ENCODE measurements at places on chromosomes 6 and 20.

GRCh38 chr6:111978532-111979149, 75.3 kb upstream of the CCN6 start:
- no peak for DNase-seq

DNA sequence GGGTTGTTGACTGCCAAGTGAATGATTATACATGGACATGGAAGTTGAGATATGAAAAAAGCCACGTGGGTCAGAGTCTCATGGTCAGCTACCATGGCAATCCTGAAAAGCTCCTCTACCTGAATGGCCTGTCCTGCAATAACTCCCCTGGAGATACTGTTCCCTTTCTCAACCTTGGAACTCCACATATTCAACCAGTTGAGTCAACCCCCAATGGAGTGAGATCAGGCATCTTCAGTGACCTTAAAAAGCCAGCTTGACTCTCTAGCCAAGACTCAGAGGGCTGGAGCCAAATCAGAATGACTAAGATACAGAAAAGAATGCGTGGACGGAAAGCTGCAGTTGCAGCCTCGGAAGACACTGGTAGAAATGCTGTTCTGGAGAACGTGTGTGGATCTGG, 341.3 kb downstream of the FOXA2 start:
- no peak for DNase-seq

DNA sequence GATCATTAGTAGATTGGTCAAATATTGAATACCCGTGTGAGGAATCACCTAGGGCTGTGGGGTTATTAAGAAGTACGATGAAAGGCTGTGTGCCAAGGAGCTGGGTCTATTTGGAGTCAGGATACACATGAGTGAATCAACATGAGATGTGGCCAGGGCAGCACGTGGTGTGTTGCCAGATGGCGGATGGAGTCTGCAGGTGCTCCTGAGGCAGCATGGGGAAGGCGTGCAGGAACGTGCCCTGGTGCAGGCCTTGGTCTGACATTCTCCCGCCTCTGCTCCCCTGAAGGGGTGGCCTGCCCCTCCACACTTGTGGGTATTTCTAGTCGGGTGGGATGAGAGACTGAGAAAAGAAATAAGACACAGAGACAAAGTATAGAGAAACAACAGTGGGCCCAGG, 39.0 kb upstream of the SLC22A1 start:
- no peak for DNase-seq

- DNase-seq: no peak
Measured at GRCh38 chr6:9208966-9209365, 773.6 kb upstream of the SLC35B3 start.

- no peak for DNase-seq
Measured at GRCh38 chr20:40688129-40689099, 622 bp downstream of the MAFB start.

- no peak for DNase-seq
Measured at GRCh38 chr20:9478771-9479170, 35.6 kb upstream of the LAMP5 start.

DNA sequence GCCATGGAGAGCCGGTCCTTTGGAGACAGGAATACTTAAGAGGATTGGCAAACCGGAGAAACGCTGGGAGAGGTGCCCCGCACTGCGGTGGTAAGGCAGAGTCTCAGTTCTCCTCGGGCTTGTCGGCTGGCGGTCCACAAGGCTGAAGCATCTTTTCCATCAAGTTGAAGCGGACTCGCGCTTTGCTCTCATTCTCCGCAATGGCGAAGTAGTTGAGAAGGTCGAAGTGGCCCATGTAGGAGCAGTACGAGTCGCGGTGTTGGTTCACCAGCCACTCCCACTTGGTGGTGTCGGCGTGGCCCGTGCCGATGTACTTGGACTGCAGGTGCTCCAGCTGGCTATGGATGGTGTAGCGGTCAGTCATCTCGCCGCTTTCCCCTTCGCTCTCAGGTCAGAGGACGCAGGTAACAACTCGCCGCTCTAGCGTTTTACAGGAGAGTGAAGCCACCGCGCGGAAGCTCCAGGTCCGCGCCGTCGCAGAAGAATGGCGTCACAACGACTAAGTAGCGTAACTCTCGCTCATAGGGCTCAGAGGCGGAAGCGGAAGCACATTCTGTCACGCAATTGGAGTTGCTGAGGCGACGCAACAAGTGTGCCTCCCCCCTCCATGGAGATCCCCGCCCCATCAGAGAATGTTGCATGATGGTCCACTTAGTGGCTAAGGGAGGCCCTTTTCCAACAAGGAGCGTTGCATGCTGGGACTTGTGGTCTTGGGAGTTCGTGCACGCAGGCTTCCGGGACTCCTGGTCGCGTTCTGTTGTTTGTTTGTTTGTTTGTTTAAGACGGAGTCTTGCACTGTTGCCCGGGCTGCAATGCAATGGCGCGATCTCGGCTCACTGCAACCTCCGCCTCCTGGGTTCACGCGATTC, at the start of gene SF3B5:
SF3B5 (minus strand) TSS at position 440 of the 869 bp plus-strand sequence; CDS start at position 364, 76 bp downstream.
- peak; percentile 99 for DNase-seq

- no peak for DNase-seq
Measured at GRCh38 chr6:40912158-40912946, 126.7 kb downstream of the UNC5CL start.

GRCh38 chr6:28732052-28732451, 191.7 kb downstream of the TRIM27 start:
- DNase-seq: no peak

GRCh38 chr20:35004749-35005462, 49.2 kb downstream of the MYH7B start:
- DNase-seq: no peak

GRCh38 chr6:169981568-169981967, 230.1 kb downstream of the ERMARD start:
- no peak for DNase-seq

All from BJ (cell line).